ENCODE measurements at places on chromosomes 4 and X.

GRCh38 chrX:41472231-41472815, 25.2 kb downstream of the NYX start:
- DNase-seq, result no peak

- no peak for DNase-seq
Measured at GRCh38 chr4:53168228-53168627, 197.6 kb downstream of the SCFD2 start.

GRCh38 chr4:173367946-173368345, 2.8 kb upstream of the SAP30 start:
- DNase-seq, result no peak

DNA sequence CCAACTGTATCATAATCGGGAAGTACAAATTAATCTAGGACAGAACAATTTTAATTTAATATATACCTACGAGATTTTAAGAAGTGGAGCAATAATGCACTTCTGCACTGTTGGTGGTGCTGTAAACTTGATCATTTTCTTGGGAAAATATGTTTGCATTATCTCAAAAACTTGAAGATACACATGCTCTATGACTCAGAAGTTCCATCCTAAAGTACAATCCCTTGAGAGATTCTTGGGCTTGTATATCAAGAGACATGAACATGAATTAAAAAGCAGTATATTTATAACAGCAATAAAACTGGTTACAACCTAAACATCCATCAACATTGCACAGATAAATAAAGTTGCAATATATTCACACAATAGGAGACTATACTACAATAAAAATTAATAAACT, 168.8 kb downstream of the CLCN4 start:
- no peak for DNase-seq

DNA sequence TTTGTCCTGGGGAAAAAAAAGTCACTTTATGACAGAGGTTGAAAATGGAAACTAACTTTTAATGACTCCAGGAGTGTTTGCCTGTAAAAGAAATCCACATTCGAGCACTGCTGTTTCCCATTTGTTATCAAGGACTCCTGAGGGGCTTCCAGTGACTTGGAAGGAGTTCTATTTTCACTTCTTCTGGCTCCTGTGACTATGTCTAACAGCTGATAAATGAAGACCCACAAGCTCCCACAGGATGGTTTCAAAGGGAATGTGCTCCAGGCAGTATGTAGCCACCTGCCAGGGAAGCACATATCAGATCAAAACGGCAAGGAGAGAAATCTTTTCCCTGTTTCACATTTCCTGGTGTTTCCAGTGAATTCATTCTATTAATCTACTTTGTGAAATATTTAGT, 159.8 kb upstream of the FAM241A start:
- DNase-seq, result no peak
